Activated CD4-positive, alpha-beta T cell treated with anti-CD3 and anti-CD28 coated beads, Interleukin-2, amount 50 U/mL, for 1 hour (primary cell): ENCODE measurements at places on chromosomes 7 and 10.
A peak's percentile ranks its signal among the peaks of the same experiment; 100 is the strongest.

- no peak for DNase-seq
Observed at GRCh38 chr7:143396182-143396581, 12.5 kb downstream of the EPHA1 start.

GRCh38 chr10:24193330-24193729 is 15.6 kb upstream of the KIAA1217 start:
- DNase-seq, result no peak

DNA sequence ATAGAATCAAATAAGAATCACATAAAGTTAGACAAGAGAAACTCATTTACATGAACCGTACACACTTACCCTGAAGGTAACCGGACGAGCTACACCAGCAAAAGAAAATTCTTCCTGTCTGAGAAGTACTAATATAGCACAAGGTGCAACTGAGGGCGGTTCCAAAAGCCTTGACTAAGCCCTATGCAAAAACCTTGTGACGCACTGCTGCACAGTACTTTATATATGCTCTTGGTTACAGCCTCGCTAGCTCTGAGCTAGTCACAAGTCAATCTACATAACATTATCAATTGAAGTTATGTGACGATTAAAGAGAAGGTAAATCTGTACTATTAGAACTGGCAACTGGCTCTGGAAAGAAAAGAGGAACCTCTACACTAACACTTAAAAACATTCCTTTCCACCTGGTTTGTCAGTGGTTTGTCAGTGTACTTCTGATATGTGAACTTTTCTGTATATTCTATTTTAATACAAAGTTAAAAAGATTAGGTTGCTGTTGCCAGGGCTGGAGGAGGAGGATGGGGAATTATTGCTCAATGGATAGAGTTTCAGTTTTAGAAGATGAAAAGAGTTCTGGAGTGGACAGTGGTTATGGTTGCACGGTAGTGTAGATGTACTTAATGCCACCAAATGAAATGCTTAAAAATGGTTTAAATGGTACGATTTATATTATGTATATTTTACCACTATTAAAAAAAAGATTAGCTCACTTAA is 21.6 kb downstream of the NT5C3A start:
- peak; percentile 60 for DNase-seq

- no peak for DNase-seq
Observed at GRCh38 chr10:132590752-132591121, 53.1 kb downstream of the INPP5A start.

DNA sequence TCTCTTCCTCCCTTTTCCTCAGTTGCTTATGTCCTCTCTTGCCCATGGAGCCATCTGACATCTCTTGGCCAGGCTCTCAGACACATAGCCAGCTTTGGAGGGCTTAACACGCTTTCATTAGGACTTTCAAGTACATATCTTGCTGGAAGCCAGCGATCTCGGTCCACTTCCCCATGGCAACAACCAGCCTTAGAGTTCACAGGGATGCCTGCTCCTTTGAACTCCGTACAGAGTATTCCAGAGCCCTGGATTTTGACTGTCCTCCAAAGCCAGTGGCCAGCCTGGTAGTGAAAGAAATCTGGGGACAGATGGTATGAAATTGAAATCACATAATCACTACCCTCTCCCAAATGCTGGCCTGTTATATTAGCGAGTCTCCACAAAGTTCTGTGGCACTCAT is 370.5 kb upstream of the NPVF start:
- DNase-seq, result no peak

GRCh38 chr7:138924501-138925225 is 56.5 kb downstream of the KIAA1549 start:
- no peak for DNase-seq

GRCh38 chr10:101297901-101298486 is 56.0 kb upstream of the BTRC start:
- DNase-seq, result peak; percentile 78

DNA sequence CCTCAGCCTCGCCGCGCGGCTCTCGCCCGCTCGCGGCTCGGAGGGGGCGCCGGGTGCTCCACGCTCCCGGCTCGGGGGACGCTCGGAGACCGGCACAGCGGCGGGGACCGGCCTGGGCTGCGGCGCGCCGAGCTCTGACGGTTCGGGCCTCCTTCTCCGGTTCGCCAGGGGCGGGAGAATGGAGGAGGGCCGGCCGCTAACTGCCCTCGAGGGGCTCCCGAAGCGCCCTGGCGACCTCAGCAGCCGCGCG is 232 bp upstream of the GRID1 start:
- no peak for DNase-seq

DNA sequence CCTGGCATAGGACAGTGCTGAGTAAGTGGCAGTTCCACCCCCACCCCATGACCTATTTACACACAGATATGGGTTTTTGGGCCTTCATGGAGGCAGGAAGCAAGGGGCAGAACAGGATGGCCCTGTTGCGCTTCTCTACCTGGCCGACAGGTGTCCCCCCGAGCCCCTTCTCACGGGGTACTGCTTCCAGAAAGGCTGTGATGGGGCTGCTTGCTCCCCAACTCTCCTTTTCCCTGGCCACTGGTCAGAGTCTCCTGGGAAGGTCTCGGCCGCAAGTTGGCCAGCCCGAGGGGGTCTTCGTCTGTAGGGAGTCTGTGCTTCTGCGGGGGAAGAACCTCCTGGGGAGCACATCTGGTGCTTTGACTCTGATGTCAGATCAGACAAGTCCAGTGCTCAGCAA is 139.8 kb upstream of the TNS3 start:
- DNase-seq, result no peak

GRCh38 chr7:96196676-96197075 is 125.2 kb downstream of the SLC25A13 start:
- DNase-seq, result no peak

DNA sequence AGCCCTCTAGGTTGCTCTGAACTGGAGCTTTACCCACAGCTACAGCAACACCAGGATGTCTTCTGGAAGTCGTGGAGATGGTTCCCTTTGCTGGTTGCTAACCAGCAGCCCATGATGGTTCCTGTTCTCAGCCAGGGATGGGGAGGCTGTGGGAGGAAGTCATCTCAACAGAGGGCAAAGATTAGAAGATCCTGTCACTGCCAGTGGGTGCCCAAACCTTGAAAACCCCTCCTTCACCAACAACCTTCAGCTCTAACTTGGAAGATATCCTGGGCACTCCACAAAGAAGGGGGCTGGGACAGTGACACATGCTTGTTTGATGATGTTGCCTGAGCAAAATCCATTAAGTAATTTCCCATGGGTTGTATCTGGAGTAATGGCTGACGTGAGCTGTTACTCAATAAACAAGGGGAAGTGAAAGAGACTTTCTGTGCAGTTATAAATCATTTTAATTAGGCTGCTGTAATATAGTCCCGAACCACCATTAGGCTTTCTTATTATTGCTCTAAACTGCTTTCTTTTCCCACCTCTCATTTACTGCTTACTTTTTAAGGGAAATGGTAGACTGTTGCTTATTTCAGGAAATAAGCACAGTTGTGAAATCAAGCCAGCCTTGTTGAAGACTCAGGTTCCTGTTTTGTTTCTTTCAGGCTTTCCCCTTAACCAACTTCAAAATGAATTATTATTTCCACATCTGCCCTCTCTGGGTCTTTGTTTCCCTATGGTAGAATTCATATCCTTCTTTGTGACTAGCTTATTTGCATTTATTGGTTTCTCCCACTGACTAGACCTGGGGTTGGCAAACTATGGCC is 124.8 kb downstream of the PPP1R17 start:
- DNase-seq, result no peak

- no peak for DNase-seq
Observed at GRCh38 chr7:36276428-36277248, 113.0 kb upstream of the ANLN start.

- no peak for DNase-seq
Observed at GRCh38 chr10:26770069-26770468, 72.6 kb downstream of the PDSS1 start.

DNA sequence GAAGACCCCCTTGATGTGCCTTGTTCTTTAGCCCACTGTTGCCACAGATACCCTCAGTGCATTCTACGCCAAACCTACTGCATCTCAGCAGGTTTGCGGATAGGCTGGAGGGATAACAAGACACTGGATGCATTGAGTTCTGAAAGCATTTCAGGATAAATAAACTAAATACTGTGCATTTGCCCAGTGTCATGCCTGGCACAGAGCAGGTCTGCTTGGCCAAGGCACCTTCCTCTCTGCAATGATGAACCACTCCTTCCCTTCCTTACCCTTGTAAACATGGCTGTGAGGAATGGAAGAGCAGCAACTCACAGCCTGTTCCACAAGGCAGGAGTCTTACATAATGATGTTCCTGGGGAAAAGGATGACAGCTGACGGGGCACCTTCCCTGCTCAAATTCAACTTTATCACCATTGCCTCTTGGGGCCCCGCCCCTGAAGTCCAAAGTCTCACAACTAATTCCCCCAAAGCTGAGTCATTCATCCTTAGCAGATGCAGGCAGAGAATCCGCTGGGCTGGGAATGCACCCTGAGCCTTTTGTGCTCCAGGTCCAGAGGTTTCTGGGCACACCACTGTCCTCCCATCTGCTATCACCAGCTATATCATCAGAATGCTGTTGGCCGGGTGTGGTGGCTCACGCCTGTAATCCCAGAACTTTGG is 11.6 kb downstream of the DDX56 start:
- no peak for DNase-seq

GRCh38 chr7:67788669-67789068 is 792.0 kb downstream of the TYW1 start:
- no peak for DNase-seq

- no peak for DNase-seq
Observed at GRCh38 chr7:140212100-140212881, 35.5 kb upstream of the KDM7A start.

- DNase-seq, result no peak
Observed at GRCh38 chr7:40909346-40909980, 774.7 kb downstream of the SUGCT start.

- DNase-seq, result no peak
Observed at GRCh38 chr10:61635471-61635870, 27.3 kb upstream of the CABCOCO1 start.

GRCh38 chr10:34061841-34062240 is 727.4 kb upstream of the NRP1 start:
- DNase-seq, result no peak

GRCh38 chr7:23341846-23342598 is 42.9 kb downstream of the MALSU1 start:
- DNase-seq, result no peak

DNA sequence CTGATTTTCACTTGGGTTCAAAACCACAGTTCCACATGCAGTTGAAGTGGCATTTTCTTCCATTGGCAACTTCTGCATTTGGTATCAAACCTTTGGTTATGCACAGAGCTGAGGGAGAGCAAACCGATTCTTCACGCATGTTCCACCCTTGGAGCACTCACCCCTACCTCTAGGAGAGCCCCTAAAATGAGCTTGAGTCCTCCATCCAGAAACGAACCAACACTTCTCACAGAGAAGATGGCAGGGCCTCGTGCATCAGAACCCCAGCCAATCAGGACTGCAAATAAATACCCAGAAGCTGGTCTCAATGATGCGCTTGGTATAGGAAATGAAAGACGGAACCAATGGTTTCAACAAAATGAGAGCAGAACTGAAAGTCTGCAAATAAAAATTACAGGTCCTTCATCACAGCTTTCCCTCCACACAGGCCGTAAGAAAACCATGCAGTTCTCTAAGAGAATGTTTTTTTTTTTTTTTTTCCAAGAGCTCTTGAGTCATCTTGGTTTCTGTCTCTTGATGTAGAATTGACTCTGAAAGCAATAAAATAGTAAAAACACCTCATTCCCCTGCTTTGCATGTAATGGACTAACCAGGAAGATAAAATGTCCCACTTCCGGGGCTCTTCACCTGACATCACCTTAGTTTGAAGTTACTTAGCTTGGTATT is 23.9 kb downstream of the KLF6 start:
- no peak for DNase-seq

GRCh38 chr10:78115135-78115853 is 81.6 kb downstream of the RPS24 start:
- DNase-seq, result no peak

- no peak for DNase-seq
Observed at GRCh38 chr7:28976022-28976421, 17.9 kb upstream of the TRIL start.

DNA sequence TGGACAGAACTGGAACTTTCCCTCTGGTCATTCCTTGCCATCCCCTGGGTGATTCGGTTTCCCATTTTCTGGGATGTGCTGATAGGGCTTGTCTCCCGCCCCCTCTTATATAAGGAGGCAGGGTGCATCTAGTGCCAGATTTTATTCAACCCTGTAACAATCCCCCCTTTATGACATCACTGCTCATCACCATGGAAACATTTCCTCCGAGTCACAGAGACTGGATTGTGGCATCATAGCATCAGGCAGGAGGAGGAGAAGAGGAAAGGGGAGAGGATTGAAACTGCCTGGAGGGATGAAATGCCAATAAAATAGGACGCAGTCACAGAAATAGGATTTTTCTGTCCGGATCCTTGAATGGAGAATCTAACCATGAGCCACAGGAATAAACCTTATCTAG is 25.0 kb downstream of the SORCS3 start:
- no peak for DNase-seq

DNA sequence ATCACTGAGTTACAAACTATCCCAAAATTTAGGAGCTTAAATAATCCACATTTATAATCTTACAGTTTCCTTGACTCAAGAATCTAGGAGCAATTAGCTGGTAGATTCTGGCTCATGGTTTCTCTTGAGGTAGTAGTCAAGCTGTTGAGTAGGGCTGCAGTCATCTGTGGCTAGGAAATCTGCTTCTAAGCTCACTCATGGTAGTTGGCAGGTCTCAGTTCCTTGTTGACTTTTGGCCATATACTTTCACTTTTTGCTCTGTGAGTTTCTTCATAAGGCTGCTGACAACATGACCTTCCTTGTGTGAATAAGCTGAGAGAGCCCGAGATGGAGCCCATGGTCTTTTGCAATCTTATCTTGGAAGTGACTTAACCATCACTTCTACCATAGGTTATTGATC is 10.8 kb upstream of the ETV1 start:
- no peak for DNase-seq

GRCh38 chr7:151721236-151721635 is 155.7 kb downstream of the PRKAG2 start:
- DNase-seq, result no peak

GRCh38 chr10:113895018-113895417 is 40.6 kb downstream of the NHLRC2 start:
- DNase-seq, result no peak

GRCh38 chr7:132450188-132450587 is 126.1 kb downstream of the PLXNA4 start:
- no peak for DNase-seq

- DNase-seq, result no peak
Observed at GRCh38 chr7:158252837-158253669, 334.6 kb downstream of the PTPRN2 start.

- no peak for DNase-seq
Observed at GRCh38 chr7:95550546-95550945, 45.8 kb downstream of the PDK4 start.

DNA sequence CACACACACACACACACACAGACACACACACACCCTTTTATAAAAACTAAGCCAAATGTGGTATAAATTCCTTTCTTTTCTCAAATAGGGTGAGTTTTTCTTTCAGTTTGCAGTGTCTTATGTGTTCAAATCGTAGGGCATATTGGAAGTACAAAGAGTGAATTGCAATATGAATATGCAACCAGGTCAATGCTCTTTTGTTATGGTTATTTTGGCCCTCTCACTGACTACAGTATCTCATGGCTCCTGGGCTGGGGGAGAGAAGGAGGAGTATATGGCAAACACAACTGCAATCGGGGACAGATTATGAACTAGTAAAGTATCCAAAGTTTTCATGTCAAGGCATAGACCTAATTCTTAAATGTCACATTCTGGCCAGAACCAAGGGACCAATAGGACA is 301.9 kb downstream of the PLXDC2 start:
- no peak for DNase-seq

- DNase-seq, result no peak
Observed at GRCh38 chr7:140643416-140643815, 2.8 kb upstream of the DENND2A start.

GRCh38 chr7:22842973-22843372 is 20.3 kb upstream of the TOMM7 start:
- DNase-seq, result no peak
